ENCODE measurements at places on chromosomes 5 and 9. TPM values are rescaled to one million over a fixed set of nuclear protein-coding genes. Genes with fewer than 3 reads are reported as not detected.

- DNase-seq = no peak
These were observed 1.3 kb downstream of the TERT start for GRCh38 chr5:1293416-1294205.

DNA sequence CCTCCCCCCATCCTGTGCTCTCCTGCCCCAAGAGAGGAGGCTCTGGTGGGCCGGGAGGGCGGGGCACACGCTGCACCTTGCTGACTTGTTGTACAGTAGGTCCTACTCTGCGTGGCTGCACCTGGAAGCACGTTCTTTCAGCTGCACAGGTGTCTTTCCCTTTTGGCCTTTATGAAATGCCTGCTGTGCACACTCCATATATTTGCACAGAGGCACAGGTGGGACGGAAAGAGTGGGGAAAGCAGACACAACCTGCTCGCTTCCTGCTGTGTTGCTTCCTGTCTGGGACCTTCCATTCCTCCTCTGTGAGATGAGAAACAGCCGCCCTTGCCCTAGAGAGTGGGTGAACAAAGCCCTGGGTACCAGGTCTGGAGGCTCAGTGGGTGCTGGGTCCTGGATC lies 4.8 kb downstream of the USP20 start:
- DNase-seq = no peak

DNA sequence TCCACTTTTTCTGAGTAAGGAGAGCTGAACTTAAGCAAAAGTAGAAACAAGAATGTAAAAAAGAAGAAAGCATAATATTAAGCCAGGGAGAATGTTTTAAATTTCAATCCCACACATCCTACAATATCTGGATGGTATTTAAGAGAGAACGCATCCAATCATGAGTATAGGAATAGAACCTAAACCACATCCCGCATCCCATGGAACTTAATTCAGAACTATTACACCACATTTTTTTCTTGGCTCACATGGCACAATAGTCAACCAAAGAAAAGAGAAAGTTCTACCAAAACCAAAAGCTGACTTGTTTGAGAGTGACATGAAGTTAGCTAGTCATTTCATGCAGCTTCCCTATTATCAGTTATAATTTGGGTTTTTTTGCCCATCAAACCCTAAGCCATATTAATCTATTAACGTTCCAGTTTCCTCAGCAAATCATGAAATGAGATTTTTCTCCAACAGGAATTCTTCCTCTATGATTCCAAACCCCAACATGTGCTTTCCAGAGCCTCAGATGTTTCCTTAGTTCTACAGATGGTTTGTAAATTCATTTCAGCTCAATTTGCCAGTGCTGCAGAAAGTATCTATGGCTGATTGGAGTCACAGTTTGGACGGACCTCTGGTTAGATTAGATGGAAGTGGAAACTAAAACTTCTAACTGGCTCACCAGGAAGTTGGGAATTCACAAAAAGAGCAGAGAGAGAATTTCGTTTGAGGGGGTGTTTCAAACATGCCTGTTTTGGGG lies 22.5 kb downstream of the ADAMTSL1 start:
- no peak for DNase-seq

DNA sequence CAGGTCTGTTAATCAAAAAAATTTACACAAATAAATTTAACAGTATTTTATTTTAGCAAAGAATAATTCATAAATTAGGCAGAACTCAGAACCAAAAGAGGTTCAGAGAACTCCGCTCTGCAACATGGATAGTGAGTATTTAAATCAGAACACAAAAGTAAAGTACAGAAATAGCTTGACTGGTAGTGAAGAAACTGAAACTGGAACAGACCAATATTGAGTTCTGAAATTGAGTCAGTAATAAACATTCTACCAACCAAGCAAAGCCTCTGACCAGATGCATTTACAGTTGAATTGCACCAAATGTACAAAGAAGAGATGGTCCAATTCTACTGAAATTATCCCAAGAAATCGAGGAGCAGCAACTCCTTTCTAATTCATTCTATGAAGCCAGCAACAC lies 1542.8 kb downstream of the EFNA5 start:
- DNase-seq = no peak

- DNase-seq = no peak
These were observed 25.9 kb upstream of the MSANTD3 start for GRCh38 chr9:100401042-100401441.

- DNase-seq = no peak
These were observed 618.1 kb downstream of the SLCO4C1 start for GRCh38 chr5:101677961-101678360.

Gene PCDHB5
- total RNA-seq = 3.1 TPM

Gene PPP2R2B
- total RNA-seq = 0.62 TPM
